HT1080 (cell line): ENCODE measurements at places on chromosomes 4 and X. TPM values are rescaled to one million over a fixed set of nuclear protein-coding genes. Genes with fewer than 3 reads are reported as not detected.

- no peak for DNase-seq
Measured at GRCh38 chr4:2083826-2084160, 24.7 kb downstream of the NAT8L start.

DNA sequence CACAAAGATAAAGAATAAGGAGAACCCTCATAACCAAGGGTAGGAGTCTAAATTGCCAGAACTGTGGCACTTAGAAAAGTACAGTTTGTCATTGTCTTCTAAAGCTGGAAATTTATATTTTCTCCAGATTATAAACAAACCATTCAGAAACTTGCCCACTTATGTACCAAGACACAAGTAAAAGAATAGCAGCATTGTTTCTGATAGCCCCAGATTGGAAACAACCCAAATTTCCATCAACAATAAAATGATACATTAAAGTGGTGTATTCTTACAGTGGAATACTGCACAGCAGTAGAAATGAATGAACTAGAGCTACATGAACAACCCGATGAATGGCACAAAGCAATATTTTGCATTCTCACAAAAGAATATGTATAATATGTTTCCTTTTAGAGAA lies 63.1 kb upstream of the PDHA1 start:
- no peak for DNase-seq

DNA sequence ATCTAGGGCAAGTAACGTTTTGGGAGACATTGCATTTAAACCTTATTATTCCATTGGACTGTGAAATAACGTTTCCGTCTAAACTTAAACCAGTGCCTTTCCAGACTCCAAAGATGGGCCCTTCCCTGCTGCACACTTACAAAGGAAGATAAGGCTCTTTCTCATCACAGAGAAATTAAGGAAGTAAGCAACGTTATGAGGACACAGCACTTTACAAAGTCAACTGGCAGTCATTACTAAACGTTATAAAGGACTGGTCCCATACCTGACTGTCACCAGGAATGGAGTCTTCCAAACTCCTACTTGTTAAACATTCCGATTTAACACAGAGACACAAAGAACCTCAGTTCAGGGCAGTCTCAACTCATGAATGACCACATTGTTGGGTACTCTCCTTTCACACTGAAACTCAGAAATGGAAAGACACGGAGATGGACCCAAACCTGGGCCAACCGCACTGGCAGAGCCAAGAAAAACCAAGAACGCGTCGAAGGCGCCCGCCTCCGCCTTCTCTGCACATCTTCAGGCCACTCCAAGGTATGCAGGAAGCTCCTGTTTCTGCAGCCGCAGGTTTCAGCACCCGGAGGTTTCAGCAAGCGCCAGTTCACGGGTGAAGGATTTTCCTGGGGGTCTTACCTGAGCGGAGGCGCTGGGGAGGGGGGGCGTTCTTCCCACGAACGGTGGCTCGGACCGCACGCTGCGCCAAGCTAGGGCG lies 670 bp downstream of the PAPSS1 start:
- peak; percentile 37 for DNase-seq

- DNase-seq, result no peak
Measured at GRCh38 chrX:8310409-8310808, 139.3 kb upstream of the VCX2 start.

DNA sequence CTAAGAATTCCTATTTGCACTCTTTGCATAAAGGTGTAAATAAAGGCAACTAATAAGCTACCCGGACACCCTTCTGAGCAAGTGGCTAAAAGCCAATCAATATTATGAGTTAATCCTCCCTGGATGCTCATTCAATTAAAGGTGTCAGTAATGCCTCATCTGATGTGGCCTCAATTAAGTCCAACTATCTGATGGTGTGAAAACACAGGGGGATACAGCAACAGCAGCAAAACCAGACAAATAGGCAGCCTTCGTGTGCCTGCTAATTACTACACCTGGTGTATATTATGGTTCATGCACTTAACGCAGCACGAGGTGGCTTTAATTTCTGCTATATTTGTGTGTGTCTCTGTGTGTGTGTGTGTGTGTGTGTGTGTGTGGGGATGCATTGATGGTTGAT lies 244.4 kb downstream of the DCLK2 start:
- no peak for DNase-seq

DNA sequence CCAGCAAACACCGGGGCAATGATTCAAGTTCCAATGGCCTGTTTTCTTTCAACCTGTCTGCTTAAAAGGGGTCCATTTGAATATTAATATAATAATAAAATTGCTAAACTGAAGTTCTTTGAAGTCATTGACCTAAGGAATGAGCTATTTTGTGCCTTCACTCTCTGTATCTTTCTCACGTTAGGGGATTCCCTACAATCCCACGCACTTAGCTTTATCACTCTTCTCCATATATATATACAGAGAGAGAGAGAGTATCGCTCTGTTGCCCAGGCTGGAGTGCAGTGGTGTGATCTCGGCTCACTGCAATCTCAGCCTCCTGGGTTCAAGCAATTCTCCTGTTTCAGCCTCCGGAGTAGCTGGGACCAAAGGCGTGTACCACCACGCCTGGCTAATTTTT lies 83.9 kb upstream of the NWD2 start:
- no peak for DNase-seq

DNA sequence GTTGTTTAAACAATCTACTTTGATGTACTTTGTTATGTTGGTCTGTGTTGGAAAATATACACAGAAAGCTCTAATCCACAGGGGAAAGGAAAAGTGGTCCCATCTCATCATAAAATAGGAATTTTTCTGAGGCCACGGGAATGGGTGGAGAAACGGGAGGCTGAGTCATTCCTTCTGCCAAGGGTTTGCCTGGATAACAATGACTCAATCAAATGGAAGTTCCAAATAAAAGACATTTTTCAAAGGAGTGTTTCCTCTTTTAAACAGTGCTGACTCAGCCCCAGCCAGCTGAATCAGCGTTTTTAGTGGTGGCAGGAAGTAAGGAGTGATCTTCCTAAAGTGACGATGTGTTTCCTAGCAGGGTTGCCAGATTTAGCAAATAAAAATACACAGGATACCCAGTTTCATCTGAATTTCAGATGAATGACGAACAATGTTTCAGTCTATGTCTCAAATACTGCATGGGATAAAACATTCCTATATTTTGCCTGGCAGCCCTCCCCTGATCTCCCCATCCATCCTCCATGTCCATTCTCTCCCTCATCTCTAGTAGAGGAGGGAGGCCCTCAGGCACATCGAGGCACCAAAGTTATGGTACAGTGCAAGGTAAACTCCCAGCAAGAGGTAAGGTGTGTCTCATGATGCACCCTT lies 345.4 kb upstream of the GATB start:
- DNase-seq, result peak; percentile 99

GRCh38 chrX:67582436-67582835 lies 38.6 kb downstream of the AR start:
- DNase-seq, result no peak

DNA sequence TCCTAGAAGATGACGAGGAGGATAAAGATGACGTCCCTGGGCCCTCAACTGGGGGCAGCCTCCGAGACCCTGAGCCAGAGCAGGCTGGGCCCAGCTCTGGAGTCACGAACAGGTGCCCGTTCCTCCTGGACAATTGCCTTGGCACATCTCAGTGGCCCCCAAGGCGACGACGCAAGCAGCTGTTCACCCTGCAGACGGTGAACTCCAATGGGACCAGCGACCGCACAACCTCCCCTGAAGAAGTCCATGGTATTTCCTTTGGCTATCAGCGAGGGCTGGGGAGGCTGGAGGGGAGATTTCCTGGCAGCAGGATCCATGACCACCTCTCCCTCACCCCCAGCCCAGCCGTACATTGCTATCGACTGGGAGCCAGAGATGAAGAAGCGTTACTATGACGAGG lies 11.9 kb downstream of the USP11 start:
- DNase-seq, result no peak

GRCh38 chrX:109775386-109775785 lies 42.3 kb upstream of the ACSL4 start:
- no peak for DNase-seq

DNA sequence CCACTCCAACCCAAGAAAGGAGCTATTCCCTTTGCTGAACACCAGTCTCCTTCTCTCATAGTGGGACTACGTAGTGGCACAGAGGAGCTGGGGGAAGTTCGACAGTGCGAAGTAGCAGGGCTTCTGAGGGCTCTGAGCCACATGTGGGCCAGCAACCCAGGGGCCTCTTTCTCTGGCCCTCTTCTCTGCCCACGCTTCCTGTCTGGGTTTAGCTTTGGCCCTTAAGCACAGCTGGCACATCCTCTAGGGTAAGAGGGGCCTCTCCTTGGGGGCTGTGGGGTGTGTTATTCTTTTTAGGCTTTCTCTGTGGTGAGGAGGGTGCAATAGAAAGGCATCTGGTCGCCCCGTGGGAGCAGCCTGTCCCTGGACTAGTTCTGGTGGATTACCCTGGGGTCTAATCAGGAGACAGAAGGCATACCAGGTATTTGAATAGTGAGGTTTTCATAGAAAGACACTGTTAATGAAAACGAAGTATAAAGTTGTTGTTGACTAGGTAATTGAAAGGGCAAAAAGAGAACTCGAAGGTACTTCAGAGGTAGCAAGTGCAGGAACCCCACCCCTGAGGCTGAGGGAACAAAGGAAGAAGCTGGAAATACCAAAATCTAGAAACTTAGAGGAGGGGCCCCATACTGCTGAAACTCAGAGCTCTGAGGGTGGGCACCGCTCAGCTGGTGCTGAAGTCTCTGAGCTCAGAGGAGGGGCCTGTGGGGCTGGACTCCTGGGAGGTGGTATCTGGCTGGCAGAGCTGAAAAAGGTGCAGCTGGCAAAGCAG lies 151.9 kb upstream of the RPS6KA3 start:
- no peak for DNase-seq

- DNase-seq, result peak; percentile 32
Measured at GRCh38 chr4:15990570-15991285, 27.8 kb upstream of the FGFBP2 start.

DNA sequence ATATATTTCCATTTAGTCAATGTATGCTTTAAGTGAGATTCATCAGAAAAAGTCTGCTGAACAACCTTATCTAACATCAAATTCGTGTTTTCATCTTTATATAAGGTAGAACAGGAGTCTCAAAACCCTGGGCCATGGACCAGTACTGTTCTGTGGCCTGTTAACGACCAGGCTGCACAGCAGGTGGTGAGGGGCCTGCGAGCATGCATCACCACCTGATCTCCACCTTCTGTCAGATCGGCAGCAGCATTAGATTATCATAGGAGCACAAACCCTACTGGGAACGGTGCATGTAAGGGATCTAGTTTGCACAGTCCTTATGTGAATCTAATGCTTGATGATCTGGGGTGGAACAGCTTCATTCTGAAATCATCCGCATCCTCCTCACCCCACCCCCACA lies 3.2 kb downstream of the CTSO start:
- no peak for DNase-seq

DAPP1 gene
- total RNA-seq, result 0.20 TPM in 1 of 2 replicates, not detected in the other

CACNA1F gene
- not detected in 2 replicates for total RNA-seq

TNIP3 gene
- total RNA-seq, result 0.10 and 0.23 TPM in 2 replicates

BDH2 gene
- 22.7 and 23.4 TPM in 2 replicates for total RNA-seq

PCSK1N gene
- total RNA-seq, result not detected in 2 replicates

CXCL3 gene
- total RNA-seq, result 3.8 and 5.5 TPM in 2 replicates

RNF150 gene
- 0.37 and 0.73 TPM in 2 replicates for total RNA-seq
